ENCODE measurements at places on chromosomes 13 and 19.

GRCh38 chr19:10583036-10583776, 3.9 kb downstream of the AP1M2 start:
- no peak for DNase-seq

- no peak for DNase-seq
Observed at GRCh38 chr19:14516048-14516534, 2.1 kb downstream of the DNAJB1 start.

DNA sequence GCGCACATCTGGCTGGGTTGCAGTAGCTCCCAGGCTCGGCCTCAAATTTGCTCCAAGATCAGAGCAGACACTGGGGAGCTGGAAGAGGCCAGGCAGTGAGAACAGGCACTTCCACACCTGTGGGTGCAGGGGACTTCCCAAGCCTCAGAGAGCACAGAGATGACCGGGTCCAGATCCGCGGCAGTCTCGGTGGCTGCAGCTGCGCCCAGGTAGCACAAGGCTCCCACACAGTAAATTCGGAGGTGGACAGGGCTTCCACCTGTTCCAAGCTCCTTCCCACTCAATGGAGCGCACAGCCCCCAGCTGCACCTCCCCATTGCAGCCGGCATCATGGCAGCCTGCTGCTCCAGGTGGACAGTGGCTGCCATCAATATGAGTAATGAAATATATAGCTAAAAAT, 1417.4 kb upstream of the SLC10A2 start:
- no peak for DNase-seq

GRCh38 chr19:14063105-14063504, 1.2 kb upstream of the PALM3 start:
- DNase-seq: no peak

- DNase-seq: peak; percentile 78
Observed at GRCh38 chr13:72726726-72727416, 558 bp downstream of the MZT1 start.

DNA sequence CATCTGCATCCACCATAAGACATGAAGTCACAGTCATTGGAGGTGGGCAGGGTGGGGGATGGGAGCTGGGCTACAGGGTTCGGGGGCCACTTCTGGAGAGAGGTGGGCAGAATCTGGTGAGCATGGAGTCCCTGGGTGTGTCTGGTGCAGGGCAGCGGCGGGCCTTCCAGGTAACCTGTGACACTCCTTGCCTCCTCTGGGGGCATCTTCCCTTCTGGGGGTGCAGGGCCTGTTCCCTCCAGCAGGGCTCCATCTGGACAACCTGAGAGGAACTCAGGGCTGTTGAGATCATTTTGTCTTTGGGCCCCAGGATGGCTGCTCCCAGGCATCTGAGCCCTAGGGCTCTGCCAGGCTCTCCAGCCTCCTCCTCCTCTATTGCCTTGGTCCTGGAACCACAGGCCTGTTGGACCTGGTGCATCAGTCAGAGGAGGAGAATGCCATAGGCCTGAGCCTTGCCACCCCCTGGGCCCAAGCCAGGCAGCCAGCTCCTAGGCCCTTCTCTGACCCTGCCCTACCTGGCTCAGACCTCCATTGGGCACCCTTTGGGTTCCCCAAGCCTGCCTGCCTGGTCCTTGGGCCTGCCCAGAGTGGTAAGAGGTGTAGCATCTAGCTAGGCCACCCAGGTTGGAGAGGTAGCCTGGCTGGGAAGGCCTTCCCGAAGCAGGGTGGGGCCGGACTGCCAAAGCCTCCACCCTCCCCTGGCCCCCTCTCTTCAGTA, 13.4 kb downstream of the LYL1 start:
- peak; percentile 75 for DNase-seq

- DNase-seq: no peak
Observed at GRCh38 chr13:79782541-79783205, 301.7 kb downstream of the NDFIP2 start.

- no peak for DNase-seq
Observed at GRCh38 chr13:77896536-77896935, 22.1 kb downstream of the EDNRB start.

DNA sequence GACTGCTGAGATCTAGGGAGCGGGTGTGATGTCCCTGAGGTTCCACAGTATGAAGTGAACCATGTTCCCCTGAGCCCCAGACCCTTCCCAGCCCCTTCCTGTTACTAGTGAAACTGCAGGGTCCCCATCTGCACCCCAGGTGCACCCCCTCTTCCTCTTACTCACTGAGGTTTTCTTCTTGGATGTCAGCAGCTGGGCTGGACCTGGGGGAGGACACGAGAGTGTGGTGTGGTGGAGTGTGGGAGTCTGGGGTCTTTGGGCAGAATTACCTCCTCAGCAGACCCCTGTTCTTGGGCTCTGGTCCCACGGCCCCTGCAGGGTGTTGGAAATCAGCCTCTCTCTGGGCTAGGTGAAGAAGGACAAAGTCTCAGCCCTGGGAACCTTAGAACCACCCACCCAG, 3.3 kb upstream of the LILRA6 start:
- no peak for DNase-seq

DNA sequence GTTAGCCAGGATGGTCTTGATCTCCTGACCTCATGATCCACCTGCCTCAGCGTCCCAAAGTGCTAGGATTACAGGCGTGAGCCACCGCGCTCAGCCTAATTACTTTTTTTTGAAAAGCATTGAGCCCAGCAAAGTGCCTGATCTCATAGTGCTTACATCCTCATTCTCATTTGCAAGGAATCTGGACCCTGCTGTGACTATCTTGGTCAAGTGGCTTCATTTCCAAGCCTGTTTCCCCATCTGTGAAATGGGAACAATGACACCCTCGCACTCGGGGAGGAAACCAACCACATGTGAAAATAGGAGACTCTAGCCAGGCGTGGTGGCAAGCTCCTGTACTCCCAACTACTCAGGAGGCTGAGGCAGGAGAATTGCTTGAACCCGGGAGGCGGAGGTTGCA, 1.6 kb upstream of the PLEKHA4 start:
- no peak for DNase-seq

DNA sequence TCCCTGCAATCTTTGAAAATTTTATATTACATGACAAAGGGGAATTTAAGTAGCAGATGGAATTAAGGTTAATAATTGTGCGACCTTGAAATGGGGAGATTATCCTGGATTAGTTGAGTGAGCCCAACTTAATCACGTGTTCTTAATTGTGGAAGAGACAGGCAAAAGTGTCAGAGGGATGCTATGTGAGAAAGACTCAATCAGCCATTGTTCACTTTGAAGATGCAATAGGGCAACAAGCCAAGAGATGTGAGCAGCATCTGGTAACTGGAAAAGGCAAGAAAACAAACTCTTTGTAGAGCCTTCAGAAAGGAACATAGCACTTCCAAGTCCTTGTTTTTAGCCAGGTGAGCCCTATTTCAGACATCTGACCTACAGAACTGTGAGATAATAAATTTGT, 247.7 kb downstream of the SLITRK1 start:
- no peak for DNase-seq

DNA sequence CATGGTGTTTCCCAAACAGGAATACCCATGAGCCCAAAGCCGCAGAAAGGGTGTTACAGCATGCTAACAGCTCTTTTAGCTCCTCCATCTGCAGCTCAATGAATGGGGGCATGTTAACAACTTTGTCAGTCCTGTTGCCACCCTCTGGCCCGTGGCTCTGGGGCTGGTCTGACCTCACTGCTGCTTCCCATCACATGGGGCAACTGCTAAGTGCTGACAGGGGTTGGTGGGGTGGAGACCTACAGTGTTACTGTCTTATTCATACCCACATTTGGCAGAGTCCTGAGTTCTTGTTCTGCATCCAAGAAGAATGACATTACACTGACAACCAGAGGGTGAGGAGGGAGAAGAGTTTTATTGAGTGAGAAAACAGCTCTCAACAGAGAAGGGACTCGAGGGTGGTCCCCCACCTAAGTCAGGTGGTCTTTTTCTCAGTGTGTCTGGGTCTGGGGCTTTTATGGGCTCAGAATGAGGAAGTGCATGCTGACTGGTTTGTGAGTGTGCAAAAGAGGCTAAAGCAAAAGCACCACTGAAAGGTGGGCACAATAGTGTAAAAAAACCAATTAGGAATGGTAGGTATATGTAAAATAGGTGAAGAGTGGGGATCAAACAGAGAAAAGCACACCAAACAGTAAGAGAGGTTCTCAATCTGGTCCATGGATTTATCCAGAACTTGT, 1952.0 kb upstream of the PCDH20 start:
- no peak for DNase-seq

DNA sequence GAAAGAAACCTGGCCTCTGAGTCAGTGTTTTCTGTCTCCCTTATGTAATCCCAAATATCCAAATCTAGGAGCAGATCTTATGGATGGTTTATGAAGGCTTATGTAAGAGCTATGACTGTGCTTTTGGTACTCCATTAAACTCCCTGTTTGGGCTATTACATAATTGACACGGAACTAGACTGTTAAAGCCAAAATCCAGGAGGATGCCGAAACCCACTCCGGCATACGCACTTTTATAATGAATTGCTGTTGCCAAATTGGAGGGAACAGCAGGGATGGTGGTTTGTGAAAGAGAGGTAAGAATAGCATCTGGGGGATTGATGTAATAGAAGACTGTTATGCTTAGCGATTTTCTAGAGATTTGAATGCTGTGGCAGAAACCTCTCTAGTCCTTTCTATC, 2.0 kb downstream of the MTUS2 start:
- no peak for DNase-seq

GRCh38 chr13:35765366-35765765, 288.9 kb upstream of the MAB21L1 start:
- no peak for DNase-seq

DNA sequence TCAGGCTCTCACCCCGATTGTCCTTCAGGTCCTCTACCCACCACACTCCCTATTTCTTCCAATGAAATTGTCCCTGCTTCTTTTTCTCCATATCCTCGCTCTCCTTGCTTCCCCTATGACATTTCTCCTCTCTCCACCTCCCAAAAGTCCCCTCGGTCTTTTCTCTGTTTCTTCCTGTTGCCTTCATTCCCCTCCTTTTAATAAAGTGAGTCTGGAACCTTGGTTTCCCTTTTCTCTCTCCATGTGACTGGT, 676 bp upstream of the ZNF574 start:
- no peak for DNase-seq

GRCh38 chr19:13817018-13817614, 21.9 kb downstream of the ZSWIM4 start:
- peak; percentile 73 for DNase-seq

DNA sequence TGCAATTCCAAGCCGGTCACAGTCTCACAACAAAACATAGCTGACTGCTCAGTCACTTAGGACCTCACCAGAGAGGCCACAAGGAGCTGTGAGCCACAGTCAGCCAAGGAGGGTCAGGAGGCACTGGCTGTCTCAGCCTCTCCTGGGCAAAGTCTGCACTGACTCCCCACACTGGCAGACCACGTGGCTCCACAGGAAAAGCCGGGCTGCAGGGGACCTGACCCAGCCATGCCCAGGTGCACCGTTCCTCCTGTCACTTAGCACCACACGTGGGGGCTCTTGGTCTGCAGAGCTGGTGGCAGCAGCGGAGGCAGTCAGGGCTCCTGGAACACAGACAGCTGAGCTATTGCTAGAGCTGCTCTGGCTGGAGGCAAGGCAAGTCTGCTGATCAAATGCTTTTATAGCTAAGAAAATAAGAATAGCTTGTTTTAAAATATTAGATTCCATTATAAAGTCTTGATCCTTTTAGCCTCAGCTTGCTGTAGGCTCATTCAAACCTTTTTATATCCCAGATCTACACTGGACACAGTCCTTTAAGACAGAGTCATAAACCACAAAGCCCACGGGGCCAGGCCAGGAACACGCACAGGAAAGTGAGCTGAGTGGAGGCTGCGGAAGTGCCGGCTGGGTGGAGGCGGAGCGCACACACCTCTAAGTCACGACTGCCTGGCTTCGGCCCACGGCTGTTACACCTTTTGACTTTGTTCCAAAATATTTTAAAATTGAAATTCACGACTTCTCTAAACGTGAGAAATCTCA, 744.1 kb downstream of the UQCRFS1 start:
- peak; percentile 87 for DNase-seq

DNA sequence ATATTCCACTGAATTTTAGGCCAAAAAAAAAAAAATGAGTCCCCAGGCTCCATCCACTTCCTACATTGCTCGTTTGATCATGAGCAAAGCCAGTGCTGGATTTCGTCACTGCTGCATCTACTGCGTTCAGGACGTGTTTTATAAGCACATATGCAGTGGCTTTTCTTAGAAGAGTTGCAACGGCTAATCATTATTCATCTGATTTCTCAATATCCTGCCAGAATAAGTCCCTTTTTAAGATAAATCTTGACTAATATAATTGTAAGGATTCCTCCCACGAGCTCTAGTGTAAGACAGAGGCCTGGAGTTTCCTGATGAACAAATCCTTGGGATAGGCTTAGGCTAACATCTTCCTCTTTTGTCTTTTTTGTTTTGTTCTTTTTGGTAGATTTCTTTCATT, 19.5 kb downstream of the FAM124A start:
- no peak for DNase-seq

DNA sequence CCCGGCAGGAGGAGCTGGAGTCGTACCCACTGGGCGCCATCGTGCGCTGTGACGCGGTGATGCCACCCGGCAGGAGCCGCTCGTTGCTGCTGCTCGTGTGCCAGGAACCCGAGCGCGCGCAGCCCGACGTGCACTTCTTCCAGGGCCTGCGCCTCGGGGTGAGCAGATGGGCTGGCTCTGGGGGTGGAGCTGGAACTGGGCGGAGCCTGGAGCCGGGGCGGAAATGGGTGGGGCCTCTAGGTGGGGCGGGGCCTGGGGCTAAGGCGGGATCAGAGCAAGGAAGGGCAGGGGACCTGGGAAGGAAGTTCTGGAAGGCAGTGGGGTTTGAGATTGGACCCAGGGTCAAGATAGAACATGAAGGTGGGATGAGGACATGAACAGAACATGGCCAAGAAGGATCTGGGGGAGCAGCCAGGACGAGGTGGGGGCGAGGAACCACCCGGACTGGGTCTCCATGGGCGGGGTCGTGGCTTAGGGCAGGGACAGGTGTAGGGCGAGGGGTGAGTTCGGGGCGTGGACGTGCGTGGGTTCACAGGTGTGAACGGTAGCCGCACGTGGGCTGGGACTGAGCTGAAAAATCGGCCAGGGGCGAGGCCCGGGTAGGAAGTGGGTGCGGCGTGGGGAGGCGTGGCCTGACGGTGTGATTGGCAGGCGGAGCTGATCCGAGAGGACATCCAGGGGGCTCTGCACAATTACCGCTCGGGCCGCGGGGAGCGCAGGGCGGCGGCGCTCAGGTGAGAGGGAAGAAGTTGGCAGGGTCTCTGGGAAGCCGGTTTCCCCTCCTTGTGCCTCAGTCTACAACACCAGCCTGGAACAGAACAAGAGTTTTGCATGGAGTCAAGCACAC, 4.7 kb downstream of the EPS8L1 start:
- DNase-seq: peak; percentile 84

DNA sequence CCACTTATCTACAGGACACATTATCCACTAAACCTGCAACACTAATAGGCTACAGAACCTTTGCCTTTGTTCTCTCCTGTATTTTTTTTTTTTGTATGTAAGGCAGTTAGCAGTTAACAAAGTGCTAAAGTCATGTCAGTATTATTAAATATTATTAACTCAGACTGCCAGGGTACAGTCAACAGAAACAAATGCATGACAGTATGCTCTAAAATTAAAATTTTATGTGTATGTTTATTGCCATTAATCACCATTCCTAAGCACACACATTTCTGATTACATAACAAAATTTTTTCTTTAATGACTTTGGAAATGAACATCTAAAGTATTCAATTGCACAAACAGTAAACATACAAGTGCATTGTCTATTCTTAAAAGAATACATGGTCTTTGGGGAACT, 41.7 kb downstream of the XPO4 start:
- no peak for DNase-seq

GRCh38 chr19:7894612-7895309, 6.5 kb downstream of the LRRC8E start:
- no peak for DNase-seq

Data from NAMALWA (cell line).